MCF 10A (cell line): ENCODE measurements at places on chromosomes 5 and 9.

DNA sequence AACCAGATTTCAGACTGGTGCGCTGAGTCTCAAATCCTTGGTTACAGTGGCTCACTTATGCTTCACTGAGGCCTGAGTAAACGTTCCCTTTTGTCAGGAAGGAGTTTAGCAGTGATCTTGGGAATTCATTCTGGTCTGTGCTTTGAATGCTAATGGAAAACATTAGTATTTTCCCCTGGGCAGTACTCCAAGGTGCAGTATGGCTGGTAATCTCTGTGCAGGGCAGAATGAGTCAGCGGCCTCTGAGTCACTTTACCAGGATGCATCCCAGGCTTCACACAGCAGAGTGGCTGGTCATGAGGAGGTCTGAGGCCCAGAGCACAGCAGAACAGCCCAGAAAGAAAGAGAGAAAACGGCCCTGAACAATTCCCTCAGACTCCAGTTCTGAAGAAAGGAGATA lies 54.0 kb downstream of the PCA3 start:
- peak; percentile 97 for DNase-seq

DNA sequence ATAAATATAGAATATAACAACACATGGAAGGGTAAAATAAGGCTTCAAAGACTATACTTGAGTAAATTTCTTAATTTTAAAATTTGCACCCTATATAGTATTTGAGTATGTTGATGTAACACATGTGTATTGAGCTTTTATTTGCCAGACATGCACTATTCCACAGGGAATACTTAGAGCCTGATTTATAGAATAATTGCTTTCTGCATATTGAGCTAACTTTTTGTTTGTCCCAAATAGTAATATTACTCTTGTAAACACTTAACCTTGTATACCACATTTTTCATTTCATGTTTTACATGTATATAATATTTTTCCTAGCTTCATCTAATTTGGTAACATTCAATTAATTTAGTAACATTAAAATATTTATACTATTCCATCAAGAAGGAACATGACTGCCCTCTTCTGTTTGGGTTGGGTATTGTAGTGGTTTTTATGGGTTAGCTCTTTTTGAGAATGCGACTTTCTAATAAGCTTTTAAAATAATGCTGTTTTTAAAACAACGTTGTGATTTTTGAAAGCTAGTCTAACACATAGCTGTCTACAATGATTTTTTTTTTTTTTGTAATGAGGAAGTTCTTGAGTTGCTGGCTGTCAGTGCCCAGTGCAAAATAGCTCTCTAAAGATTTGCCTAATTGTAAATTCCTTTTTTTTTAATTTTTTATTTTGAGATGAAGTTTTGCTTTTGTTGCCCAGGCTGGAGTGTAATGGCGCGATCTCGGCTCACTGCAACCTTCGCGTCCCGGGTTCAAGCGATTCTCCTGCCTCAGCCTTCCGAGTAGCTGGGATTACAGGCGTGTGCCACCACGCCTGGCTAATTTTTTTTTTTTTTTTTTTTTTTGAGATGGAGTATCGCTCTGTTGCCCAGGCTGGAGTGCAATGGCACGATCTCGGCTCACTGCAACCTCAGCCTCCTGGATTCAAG lies 4.8 kb downstream of the SUB1 start:
- peak; percentile 75 for DNase-seq

GRCh38 chr9:114515528-114515927 lies 10.3 kb upstream of the WHRN start:
- DNase-seq, result no peak

DNA sequence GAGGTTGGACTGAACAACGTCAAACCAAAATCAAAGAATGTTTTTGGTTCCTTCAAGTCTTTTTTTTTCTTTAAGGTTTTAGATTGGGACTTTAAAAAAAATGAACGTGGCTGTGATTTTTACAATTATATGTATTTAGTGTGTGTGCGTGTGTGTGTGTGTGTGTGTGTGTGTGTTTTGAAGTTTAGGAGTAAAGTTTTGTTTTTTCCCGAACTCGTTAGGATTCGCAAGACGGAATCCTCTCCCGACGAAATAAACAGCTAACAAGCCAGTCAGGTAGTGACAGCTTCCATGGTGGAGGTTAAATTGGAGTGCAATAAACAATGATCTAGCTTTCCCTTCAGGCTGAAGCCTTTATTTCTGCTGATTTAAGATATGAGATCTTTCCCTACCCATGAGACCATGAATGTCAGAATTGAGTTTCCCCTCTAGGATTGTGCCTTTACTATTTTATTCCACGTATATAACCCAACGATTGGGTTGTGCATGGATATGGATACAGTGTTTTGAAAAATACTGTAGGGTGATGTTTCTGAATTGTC lies 1.2 kb downstream of the KIAA1958 start:
- peak; percentile 24 for DNase-seq

DNA sequence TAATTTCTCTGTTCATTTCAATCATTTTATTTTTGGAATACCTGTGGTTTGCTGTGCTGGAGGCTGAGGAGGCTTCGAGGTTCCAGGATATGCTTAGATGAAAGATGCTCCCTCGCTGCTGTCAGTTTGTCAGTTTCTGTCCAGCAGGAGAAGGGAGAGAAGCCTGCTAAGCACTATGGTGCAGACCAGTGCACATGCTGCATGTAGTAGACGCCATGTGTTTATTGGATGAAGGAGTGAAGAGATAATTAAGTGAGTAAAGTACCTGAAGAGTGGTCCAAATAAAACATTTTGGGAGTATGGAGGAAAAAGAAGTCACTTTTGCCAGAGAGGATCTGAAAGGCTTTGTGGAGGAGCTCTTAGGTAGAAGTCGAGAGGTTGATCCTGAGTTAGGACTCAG lies 2.1 kb downstream of the PDZD2 start:
- no peak for DNase-seq

GRCh38 chr9:73155377-73155776 lies 3.7 kb downstream of the ANXA1 start:
- no peak for DNase-seq

GRCh38 chr9:77563174-77563573 lies 84.9 kb downstream of the GNA14 start:
- no peak for DNase-seq

DNA sequence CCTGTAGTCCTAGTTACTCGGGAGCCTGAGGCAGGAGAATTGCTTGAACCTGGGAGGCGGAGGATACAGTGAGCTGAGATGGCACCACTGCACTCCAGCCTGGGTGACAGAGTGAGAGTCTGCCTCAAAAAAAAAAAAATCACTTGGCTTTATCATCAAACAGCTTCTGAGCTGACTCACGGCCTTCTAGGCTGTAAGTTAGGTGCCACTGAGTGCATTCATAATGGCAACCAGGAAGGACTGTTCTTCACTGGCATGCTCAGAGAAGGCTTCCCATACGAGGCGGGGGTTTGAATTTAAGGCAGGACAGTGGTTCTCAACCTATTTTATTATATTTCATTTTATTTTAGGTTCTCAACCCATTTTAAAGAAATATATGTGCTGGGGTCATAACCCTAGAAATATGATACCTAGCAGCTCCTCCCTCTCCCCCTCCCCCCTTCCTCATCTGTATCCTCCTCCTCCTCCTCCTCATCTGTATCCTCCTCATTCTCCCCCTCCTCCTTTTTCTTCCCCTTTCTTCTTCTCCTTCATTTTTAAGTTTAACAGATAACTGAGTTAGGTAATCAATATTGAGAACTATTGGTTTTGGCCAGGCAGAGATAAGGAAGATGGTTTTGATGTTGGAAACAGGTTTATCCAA lies 19.0 kb upstream of the LHFPL2 start:
- no peak for DNase-seq

GRCh38 chr5:175133185-175133584 lies 310.8 kb downstream of the DRD1 start:
- no peak for DNase-seq

DNA sequence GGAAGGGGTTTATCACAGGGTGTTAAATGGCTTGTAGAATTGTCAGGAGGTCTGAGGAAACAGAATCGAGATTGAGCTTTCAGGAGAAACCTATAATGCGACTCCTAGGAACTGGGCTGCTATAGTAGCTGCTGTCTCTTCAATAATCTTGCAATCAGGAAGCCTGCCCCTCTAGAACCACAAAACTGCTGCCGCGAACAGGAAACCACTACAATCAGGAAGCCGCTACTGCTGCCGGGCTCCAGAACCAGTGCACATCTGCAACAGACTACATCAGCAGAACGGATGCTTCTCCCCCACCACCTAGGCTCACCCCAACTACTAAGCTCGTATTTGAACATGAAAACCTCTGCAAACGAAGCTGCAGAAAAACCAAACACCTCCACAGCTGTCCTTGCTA lies 31.6 kb downstream of the TNFSF8 start:
- no peak for DNase-seq

DNA sequence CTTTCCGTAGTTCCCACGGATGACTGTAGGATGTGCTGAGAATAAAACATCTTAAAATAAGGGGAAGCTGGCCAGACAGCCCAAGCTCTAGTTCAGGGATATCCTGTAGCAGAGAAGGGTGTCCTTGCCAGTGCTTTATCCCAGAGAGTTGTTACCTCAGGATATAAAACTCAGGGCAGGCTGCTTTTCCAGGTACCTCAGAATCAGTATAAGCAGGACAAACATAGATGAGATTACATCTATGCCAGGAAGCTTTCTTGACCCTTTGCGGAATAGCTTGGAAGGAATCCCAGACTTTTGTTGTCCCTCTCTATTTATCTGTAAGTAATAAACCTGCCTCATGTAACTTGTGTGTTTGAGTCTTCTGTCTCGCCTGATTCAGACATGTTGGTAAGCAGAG lies 565.7 kb downstream of the PRDM9 start:
- DNase-seq, result no peak

DNA sequence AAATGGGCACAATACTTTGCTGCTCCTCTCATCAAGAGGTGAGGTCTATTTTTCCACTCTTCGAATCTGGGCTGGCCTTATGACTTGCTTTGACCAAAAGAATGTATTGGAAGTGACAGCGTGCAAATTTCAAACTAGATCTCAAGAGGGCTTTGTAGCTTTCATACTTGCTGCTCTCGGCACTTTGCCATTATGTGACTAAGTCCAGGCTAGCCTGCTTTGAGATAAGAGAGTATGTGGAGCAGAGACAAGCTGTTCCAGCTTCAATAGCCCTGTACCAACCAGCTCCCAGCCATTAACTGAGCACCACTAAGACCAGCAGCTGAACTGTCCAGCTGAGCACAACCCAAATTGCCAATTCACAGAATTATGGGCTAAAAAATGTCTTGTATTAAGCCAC lies 124.6 kb downstream of the ACER2 start:
- no peak for DNase-seq

DNA sequence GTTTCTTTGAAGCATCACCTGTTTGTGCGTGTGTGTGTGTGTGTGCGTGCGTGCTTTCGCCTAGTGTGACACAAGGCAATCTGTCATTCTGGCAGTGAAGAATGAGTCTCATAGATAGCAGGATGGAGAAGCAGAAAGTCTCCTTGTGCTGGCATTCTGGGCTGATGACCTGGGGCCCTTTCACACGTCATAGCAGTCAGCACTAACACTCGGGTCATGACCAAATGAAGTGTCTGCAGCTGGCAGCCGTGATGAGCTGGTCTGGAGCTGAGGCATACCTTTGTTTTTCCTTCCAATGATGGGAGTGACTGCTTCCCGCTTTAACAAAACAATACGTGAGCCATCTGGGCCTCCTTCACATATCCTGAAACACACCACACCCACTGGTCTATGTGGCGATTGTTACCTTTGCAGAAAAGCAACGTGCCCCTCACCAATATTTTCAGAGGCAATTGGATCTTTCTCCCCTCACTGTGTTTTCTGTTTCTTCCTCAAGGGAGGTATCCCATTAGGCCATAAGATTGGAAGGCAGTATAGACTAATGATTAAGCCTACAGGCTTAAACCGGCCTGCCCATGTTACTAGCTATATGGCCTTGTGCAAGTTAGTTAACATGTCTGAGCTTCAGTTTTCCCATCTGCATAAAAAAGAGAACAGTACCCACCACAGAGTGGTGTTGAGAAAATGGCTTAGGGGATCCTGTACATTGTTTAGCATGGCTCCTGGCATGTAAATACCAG lies 88.8 kb downstream of the SREK1 start:
- DNase-seq, result no peak

DNA sequence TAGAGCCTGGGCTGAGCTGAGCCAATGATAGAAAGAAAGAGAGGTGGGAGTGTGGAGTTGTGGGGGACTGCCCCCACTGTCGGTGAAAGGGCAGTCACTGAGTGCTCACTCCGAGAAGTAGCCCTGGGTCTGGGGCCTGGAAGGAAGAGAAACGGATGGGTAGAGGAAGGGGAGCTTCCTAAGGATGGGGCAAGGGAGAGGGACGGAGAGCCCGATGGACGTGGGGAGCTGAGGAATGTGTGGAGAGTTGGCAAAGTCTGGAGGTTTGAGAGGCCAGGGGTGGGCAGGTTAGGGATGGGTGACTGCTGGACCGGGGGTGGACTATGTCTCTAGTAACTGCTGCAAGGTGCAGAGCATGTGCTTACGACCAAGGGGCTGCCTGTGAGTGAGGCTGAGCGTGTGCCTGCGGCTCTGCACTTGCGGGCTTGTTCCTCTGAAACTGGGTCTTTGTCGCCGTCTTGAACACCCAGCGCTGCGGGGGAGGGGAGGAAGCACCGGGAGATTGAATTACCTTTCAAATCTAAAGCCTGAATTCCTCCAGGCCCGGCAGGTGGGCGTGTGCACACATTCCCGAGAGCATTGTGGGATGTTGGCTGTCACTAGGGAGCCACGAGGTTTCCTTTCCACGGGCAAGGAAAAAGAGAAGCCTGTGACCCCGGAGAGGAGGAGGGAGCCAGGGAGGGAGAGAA lies 76.4 kb upstream of the ARAP3 start:
- no peak for DNase-seq

DNA sequence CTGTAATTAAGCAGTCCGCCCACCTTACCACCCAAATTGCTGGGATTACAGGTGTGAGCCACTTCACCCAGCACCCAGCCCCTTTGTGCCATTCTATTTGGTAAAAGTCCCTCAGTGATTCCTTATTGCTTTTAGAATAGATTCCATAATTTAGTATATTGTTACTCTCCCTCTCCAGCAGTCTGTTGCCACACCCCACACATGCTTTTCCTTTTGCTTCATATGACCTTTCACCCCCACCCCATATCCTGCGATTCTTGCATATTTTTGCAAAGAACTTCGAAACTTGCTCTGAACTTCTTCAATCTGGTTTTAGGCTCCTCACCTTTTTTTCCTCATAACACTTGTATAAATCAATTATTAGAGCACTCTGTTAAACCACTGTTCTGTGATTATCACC lies 100.2 kb downstream of the MTREX start:
- no peak for DNase-seq

DNA sequence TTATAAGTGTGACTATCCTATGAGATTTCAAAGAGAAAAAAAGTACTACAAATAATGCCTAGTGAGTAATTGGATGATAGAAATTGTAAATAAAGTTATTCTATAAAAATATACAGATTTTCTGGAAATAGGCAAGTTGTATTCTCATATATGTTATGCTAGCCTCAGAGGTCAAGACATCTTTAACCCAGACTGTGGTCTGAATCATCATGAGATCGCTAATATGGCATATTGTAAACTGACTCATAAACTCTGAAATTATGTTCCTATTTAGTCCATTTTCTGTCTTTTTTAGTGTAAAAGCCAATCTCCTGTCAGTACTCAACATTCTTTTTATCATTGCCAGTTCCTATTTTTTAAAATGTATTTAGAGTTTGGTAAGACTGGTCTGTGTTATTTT lies 14.2 kb downstream of the LOX start:
- no peak for DNase-seq

- DNase-seq, result no peak
These were observed 21.2 kb upstream of the PANK3 start for GRCh38 chr5:168600409-168600808.
